ENCODE measurements at places on chromosomes 5 and 9.

- no peak for DNase-seq
These were observed 56.8 kb downstream of the FGF10 start for GRCh38 chr5:44332285-44332971.

DNA sequence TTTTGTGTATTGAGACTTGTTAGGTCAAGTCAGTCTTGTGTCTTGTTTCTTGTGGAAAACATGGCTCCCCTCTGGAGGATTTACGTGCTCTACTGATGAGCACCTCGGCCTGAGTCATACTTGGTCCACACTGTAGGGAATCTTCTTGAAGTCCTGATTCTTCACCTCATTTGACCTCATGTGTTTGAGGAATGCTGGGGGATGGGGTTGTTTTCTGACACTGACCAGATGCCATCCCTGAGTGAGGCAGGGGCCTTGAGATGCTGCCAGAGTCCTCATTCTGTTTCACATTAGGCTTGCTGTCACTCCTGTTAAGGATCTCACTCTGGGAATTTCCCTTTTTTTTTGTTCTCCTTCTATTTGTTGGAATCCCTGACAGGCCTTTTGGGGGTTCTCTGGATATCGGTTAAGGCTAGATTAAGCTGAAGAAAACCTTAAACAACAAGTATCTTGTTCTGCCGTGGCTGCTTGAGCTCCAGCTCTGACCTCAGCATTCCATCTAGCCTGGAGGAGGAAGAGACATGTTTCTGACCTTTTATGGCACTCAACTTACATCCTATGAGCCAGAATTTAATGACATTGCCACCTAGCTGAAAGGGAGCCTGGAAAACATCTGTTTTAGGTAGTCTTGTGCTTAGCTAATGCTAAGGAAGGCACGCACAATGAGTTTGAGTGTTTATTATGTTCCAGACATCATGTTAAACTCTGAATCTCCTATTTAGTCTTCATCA, 20.6 kb downstream of the TCOF1 start:
- no peak for DNase-seq

- no peak for DNase-seq
These were observed 323.8 kb downstream of the CDK5RAP2 start for GRCh38 chr9:120256146-120256545.

GRCh38 chr5:117486879-117487391, 912.3 kb upstream of the SEMA6A start:
- no peak for DNase-seq

DNA sequence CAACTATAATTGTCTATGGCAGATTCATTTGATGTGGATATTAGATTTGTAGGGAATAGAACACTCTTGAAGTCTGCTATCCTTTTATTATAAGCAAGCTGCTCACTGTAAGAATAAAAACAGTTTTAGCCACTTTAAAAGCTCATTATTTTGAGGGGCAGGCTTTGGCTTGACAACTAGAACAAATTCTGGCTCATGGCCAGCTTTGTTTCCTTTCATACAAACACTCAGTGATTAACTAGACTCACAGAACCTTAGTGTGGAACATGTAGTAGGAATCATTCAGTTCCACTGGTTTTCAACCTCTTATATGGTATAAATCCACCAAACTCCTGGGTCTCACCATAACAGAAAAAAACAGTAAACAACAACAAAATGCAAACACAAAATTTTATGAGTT, 27.4 kb upstream of the CEP120 start:
- no peak for DNase-seq

DNA sequence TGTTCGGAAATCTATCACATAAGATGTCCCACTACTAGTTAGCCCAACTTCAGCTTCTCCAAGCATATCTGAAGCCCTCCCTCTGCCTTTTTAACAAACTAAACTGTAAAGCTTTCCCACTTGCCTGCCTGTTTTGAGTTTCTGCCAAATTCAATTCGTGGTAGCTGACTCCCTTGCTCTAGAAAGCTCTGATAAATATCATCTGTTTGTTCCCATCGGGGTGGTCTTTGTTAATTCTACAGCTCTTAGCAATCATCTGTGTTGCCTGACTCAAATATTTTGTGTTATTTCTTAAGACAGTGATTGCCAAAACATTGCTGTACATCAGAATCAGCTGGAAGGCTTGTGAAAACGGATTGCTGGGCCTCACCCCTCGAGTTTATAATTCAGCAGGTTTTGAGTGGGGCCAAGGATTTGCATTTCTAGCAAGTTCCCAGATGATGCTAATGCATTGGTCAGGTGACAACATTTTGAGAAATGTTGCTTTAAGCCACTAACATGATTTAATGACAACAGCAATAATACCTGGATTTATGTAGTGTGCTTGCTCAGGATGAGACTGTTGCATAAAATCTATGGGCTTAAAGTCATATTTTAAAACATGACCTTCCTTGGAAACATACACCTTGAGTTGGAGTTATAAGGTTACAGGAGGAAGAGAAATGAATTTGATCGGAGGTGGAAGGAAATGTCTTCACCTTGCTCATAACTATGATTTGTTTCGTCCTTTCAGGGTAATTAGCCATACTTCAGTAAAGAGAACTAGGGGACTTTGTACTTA, 631.9 kb downstream of the PSAT1 start:
- DNase-seq: no peak

- DNase-seq: no peak
These were observed 32.2 kb downstream of the NDUFA8 start for GRCh38 chr9:122127396-122127798.

- DNase-seq: no peak
These were observed 253.9 kb upstream of the PCSK5 start for GRCh38 chr9:75636427-75637045.

DNA sequence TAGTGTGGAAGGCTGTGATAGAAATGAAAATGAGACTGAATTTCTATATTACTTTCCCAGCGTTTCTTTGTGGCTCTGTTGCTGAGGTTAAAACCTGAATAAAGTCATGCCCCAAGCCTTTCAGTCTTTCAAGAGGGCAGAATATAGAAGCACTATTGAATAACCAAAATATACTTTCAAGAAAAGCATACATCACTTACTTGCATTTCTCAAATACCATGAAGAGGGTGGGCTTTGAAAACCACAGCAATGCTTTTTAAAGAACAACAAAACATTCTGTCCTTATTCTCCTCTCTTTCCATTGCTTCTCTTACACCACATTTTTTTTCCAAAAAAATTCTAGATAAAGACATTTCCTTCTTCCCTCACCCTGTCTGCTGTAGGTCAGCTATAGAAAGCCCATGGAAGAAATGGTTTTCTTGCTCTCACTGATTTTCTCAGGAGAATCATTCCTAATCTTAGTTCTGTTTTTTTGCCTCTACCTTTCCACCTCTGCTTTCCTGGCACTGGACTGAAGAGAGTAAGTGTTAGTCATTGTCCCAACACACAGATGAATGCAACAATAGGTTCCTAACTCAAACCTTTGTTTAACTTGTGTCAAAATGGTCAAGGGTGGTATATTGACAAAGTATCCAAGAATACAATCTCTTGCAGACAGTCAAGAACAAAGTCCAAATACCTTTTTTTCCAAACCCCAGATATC, 51.6 kb downstream of the NUDT12 start:
- DNase-seq: no peak

- no peak for DNase-seq
These were observed 88.4 kb upstream of the ADRA1B start for GRCh38 chr5:159827861-159828260.

DNA sequence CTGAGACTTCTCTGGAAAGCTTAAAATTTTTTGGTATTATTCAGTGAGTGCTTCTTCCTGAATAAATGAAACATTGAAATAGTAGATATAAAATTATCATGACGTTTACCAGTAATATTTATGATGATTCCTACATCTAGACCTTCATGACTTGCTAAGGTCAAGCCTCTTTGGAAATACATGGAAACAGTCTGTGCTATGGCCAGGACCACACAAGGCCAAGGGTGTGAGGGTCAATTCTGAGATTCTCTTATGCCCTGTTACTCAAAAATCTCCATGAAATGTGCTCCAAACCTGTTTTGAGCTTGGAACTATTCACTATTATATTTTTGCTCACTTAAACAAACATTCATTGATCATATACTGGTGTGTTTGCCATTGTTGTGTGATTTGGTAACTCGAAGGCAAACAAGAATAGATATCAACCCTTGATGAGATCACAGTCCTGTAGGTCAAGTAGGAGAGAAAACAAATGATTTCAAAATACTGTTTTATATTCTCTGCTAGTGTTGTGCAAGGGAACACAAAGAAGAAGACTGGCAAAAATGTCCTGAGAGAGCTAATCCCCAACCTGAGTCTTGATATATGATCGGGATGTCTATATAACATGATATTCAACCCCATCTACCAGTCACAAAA, 1254.9 kb upstream of the DMAC1 start:
- DNase-seq: no peak

GRCh38 chr9:4353236-4353635, 53.4 kb upstream of the GLIS3 start:
- DNase-seq: no peak

- no peak for DNase-seq
These were observed 1.4 kb upstream of the COL27A1 start for GRCh38 chr9:114153761-114154599.

DNA sequence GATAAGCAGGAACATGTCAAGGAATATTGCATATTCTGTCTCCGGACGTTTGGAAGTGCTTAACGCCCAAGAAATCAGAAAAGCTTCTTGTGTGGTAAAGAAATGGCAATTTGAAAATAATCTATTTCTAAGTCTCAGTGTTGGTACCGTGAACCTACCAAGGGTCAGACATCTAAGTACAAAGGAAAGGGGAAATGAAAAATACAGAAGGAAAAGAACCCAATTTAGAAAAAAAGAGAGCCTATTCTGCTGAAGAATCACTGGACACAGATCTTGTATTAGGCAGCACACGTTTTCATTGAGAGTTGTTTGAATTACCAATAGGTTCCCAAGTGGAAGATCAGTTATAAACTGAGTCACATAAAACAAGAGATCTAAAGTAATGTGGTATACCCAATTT, 46.9 kb upstream of the CEP78 start:
- DNase-seq: no peak

DNA sequence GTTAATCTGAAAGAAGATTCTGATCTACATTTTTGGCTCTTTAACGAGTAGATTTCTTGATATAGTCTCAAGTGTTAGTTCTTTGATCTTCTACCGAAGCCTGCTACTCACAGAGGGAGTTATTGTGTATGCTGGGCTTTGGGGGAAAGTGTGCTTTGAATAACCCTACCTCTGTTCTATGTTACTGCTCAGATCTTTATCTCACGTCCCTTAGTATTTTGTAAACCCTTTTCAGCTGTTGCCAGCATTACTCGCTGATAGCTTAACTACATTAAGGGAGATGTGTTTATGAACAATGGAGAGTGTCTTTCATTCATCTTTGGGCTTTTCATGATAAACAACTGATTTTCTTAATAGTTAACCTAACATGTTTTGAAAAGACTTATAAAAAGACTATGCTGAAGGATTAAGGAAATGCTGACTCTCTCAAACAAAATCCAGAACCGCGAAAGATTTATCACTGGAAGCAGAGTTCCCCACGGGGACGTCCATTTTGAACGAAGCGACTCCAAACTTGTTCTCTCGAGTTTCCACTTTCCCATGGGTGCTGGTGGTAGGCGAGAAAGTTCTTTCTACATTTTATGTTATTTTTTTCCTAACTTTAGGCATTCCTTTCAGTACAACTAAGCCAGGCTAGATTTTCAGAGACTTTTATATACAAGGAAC, 27.9 kb upstream of the ALDH1A1 start:
- DNase-seq: no peak

- DNase-seq: no peak
These were observed 420.1 kb upstream of the MEF2C start for GRCh38 chr5:89303033-89303480.

GRCh38 chr9:107174441-107174840, 108.6 kb upstream of the RAD23B start:
- DNase-seq: no peak

Measured in activated CD8-positive, alpha-beta memory T cell treated with anti-CD3 and anti-CD28 coated beads, Interleukin-2, amount 10 ng/mL, durations not matched to agents 7 days and 5 days (primary cell).